Activated T-helper 1 cell treated with Interleukin-2 at 50 U/mL for 16 hours (primary cell): ENCODE measurements at places on chromosomes 1 and 21.

DNA sequence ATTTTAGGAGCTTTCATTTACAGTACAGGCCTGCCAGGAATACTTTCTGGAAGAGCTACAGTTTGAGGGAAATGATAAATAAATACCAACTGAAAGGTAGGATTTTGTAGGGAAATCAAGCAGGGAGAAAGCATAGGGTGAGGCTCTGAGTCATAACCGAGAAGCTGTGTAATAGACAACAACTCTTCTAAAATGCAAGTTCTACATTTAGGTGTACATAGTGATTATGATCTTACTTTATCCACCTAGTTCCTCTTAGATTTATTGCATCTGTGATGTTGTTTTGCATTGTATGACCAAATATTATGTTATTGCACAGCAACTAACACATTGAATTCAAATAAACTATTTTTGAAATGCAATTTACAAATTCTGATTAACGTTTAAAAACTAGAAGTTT lies 819.3 kb downstream of the PLA2G4A start:
- no peak for DNase-seq

DNA sequence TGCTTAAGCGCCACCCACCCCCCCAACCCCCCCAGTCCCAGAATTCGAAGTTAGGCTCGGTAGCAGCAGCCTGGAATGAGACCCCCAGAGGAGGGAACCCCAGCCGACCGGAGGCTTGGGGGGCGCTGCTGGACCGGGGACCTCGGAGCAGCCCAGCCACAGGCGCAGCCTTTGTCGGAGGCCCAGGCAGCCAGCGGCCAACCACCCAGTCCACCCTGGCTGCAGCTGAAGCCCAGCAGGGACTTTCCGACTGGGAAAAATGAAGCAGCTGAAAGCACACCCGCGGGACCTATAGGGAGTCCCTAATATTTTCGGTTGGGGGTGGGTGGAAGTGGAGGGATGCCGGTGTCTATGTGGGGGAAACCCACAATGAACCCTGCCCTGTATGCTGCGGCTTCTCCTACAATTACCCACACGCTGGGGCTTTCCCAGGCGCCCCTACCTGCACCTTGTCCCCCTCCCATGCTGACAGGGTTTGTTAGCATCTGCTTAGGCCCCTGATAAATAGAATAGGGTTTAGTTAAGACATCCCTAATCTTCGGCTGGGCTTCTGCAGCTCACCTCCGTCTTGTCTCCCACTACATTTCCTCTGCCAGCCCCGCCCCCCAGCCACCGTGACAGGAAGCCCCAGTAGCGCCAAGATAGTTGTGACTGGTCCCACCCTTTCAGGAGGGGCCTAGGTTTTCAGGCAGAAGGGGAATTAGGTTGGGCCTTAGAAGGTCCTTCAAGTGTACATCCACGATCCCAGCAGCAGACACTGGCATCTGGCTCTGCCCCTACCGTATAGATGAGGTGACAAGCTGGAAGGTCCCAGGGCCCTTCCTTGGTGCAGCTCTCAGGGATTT lies 838 bp downstream of the CCDC28B start:
- DNase-seq, result peak; percentile 63

GRCh38 chr1:234322979-234323378 lies 50.3 kb upstream of the COA6 start:
- DNase-seq, result peak; percentile 44

DNA sequence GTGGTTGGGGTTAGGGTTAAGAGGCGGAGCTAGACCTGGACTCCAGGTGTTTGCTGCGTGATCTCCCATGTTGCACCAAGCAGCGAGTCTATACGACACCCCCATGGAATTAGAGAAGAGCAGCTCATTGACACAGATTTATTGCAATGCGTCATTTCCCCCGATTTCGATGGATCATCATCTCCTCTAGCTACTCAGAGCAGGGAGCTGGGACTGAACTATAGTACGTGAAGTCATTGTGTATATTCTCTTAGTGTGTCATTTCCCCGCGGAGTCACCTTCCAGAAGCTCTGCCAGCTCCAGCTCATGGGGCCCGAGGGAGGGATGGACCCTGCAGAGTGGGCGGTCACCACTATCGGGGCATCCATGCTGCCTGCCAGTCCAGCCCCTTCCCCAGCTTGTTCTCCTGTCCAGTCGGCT lies 7.5 kb upstream of the C2CD2 start:
- DNase-seq, result no peak

DNA sequence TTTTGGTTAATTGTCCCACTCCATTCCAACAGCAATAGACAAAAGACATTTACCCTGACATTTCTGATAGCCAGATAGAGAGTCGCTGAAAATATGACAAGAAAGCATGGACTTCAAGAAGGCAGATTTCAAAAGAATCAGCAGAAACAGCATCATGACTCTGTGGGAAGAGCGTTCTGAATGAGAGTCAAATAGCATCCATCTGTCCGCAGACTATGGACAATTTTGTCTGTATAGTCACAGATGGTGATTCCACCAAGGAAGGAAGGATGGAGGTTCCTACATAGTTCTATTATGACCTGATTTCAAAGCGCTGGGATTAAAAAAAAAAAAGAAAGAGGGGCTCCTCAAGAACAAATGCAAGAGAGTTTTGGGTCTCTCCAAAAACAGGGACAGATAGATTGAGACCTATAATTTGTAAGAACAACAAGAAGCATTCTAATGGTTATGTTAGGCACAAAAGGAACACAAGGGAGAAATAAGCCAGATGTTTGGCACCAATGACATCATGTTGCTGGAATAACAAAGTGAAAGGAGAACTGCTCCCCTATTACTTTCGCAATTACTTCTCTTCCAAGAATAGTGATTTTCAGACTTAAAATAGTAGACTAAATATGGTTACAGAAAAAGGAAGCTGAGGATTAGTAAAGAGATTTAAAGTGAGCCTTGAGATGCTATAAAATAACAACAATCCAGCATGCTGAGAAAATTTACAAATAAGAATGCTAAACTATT lies 28.5 kb downstream of the NIBAN1 start:
- no peak for DNase-seq

- no peak for DNase-seq
Observed at GRCh38 chr1:95631695-95632094, 397.7 kb downstream of the RWDD3 start.

DNA sequence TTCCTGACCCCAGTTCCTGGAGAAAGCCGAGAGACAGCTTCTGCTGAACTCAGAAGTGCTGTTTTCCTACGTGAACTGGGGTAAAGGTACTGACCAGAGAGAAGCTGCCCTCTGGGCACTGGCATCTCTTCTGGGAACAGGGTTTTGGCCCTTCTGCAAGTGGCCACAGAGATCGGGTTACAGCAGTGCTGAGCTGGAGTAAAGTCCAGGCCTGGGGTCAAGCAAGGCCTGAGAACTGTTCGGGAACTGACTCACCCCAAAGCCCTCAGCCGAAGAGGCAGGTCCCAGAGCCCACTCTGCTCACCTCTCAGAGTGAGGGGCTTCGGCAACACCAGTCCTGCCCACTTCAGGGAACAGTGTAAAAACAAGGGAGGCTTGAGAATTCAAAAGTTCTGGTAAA lies 177.2 kb upstream of the RUNX1 start:
- no peak for DNase-seq

- DNase-seq, result no peak
Observed at GRCh38 chr1:201455098-201455497, 13.9 kb downstream of the PHLDA3 start.

DNA sequence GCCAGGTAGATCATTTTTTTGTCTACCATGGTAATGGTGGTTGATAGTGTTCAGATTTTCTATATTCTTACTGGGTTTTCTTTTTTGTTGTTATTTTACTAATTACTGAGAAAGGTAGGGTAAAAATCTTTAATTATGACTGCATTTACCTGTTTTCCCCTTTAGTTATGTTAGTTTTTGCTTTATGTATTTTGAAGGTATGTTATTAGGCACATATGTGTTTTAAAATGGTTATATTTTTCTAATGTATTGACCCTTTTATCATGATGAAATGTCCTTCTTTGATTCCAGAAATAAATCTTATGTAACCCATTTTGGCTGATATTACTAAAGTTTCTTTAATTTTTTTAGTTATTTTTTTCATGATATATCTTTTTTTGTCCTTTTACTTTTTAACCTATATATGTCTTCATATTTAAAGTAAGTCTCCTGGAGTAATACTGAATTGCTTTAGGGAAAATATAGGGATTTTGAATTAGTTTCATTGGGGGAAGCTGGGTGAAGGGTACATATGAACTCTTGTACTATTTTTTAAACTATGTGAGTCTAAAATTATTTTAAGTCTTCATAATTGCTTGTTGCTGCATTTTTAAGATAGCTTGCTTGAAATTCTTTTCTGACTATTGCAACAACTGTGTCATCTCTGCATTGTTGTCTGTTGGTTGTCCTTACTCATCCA lies 22.4 kb downstream of the SLC35A3 start:
- no peak for DNase-seq

DNA sequence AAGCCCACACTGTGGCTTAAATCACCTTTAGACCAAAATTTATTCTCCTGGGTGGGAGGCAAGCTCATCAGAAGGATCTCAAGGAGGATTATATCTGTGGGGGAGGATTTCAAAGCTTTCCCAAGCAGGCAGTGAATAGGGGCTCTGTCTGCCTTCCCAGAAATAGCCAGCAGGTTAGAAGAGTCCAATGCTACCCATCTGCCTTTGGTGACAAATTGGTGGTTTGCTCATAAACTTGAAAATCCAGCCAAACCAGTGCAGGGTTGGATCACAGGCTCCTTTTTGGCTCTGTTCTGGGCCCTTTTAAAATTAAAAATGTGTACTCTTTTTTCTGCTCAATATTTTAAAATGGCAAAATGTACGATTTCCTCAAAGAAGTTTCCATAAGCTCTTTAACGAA lies 118.9 kb upstream of the ZC3H11B start:
- DNase-seq, result no peak

- DNase-seq, result no peak
Observed at GRCh38 chr1:239125893-239126292, 260.5 kb upstream of the CHRM3 start.

GRCh38 chr21:14273736-14274538 lies 58.0 kb downstream of the RBM11 start:
- no peak for DNase-seq

DNA sequence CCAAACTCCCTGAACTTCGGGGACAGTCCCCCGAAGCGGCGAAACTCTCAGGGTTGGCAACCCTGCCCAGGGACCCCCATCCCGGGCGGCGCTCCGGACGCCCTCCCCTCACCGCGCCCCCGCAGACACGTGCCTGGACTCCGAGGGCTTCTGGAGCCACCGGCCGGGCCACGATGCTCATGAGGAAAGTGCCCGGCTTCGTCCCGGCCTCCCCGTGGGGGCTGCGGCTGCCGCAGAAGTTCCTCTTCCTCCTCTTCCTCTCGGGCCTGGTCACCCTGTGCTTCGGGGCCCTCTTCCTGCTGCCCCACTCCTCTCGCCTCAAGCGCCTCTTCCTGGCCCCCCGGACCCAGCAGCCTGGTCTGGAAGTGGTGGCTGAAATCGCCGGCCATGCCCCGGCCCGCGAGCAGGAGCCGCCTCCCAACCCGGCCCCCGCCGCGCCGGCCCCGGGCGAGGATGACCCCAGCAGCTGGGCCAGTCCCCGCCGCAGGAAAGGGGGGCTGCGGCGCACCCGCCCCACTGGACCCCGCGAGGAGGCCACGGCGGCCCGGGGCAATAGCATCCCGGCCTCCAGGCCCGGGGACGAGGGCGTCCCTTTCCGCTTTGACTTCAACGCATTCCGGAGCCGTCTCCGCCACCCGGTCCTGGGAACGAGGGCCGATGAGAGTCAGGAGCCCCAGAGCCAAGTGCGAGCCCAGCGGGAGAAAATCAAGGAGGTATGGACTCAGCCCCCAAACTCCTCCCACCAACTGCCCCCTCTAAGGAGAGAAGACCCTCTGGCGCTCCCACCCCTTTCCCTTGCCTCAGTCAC lies 1.2 kb downstream of the MAN1C1 start:
- no peak for DNase-seq

GRCh38 chr1:13679651-13680050 lies 20.3 kb upstream of the PRDM2 start:
- no peak for DNase-seq

DNA sequence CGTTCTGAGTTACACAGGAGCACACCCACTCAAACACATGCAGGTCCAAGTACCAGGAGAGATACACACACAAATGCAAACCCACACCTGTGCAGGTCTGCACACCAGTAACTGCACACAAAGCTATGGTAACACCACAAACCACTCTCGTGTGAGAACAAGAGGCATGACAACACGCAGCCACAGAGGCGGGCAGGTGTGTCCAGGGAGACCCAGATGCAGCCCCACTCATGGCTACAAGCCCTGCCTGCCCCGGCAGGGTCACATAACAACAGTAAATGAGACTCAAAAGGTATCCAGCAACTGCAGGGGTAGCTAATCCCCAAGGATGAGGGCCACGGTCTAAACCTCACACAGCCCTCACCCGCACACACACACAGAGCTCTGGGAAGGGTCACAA lies 48.1 kb downstream of the RAP1GAP start:
- DNase-seq, result no peak

DNA sequence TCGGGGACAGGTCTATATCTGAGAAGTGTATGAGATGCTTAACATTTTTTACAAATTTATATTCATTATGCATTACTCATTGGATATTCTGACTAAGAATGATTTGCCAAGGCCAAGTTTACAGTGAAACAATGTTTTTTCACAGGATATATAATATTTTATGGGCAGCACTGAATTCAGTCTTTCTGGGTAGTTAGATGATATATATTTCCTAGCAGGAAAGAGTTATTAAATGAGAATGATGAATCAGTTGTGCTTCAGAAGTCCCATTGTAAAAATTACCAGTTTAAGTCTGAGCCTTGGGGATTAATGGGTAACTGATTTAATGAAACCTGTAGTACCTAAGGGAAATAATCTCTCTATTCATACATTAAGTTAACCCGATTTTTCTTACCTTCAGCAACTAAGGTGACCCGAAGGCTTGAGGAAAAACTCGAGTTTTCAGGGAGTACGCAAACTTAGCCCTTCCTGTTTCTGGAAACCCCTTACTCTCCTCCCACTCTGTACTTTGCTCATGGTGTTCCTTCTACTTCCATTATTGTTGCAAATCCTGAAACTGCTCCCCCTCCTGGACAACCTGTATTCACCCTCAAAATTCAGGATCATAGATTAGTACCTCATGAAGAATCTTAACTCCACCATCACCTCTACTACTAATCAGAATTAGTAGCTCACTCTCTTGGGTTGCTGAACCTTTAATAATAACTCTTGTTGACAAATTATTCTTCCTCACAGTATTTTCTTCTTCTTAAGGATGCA lies 135.1 kb downstream of the AK5 start:
- DNase-seq, result no peak

GRCh38 chr1:155608888-155609225 lies 1.2 kb upstream of the MSTO1 start:
- DNase-seq, result no peak

GRCh38 chr1:11648732-11649158 lies 5.5 kb downstream of the FBXO2 start:
- no peak for DNase-seq
